Upper lobe of left lung (tissue), 6 donors: ENCODE measurements at places on chromosomes 4 and X. TPM values are rescaled to one million over a fixed set of nuclear protein-coding genes. Genes with fewer than 3 reads are reported as not detected.

The AFP gene
- total RNA-seq: not detected

DNA sequence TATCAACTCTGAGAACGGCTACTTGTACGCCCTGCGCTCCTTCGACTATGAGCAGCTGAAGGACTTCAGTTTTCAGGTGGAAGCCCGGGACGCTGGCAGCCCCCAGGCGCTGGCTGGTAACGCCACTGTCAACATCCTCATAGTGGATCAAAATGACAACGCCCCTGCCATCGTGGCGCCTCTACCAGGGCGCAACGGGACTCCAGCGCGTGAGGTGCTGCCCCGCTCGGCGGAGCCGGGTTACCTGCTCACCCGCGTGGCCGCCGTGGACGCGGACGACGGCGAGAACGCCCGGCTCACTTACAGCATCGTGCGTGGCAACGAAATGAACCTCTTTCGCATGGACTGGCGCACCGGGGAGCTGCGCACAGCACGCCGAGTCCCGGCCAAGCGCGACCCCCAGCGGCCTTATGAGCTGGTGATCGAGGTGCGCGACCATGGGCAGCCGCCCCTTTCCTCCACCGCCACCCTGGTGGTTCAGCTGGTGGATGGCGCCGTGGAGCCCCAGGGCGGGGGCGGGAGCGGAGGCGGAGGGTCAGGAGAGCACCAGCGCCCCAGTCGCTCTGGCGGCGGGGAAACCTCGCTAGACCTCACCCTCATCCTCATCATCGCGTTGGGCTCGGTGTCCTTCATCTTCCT is 2.7 kb downstream of the PCDH10 start:
- DNase-seq: no peak
- H3K27ac ChIP-seq: no peak overlapping the region
- H3K4me3 ChIP-seq: peak overlapping the region; percentile 45
- no peaks in the 10 kb centered on the region for H3K36me3 ChIP-seq
- peaks cover 4% of the 10 kb centered on the region for H3K27me3 ChIP-seq
- H3K4me1 ChIP-seq: peaks cover 54% of the 10 kb centered on the region

DNA sequence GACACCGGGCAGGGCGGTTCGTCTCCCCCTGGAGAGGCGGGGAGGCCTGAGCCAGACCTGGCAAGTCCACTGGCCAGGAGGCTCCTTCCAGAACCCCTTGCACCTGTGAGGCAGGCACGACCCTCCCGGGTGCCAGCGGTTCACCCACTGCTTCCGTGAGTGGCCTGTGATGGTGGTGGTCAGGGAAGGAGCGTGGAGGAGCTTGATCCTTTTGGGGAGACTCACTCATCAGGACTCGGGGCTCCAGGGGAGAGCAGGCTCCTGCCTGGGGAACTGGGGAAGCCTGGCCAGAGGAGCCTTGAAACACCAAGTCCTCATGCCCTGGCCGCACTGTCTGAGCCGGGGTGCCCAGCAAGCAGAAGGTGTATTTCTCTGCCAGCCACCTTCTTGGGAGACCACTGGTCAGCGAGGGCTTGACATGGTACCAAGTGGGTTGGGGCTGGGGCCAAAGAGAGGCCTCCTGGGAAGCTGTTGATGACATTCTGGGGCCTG is 860 bp downstream of the FAM50A start:
- no peaks in the 10 kb centered on the region for H3K27me3 ChIP-seq
- H3K36me3 ChIP-seq: peaks cover 22% of the 10 kb centered on the region
- peak overlapping the region; percentile 89 for H3K27ac ChIP-seq

- no peak overlapping the region for H3K27ac ChIP-seq
- no peak overlapping the region for H3K4me3 ChIP-seq
- no peaks in the 10 kb centered on the region for H3K27me3 ChIP-seq
- H3K36me3 ChIP-seq: no peaks in the 10 kb centered on the region
- no peak for DNase-seq
These were observed 1709.4 kb downstream of the ARAP2 start for GRCh38 chr4:34534916-34535315.

DNA sequence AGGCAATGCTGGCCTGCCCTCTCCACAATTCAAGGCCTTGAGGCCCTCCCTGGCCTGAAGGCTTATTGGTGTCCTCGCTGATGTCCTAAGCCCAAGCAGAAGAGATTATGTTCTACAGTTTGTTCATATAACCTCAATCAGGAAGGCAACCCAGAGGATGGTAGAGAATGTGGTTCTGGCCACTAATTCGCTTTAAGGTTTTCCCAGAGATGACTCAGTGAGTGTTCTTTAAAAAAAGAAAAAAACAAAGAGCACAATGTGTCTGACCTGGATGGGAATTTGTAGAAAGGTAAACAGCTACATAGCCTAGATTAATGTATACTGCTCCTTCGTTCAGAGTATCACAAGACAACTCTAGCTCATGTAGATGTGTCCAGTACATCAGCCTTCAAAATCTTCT is 66.0 kb downstream of the MANBA start:
- H3K36me3 ChIP-seq: peaks cover 7% of the 10 kb centered on the region
- DNase-seq: no peak
- H3K4me1 ChIP-seq: peaks cover 16% of the 10 kb centered on the region
- H3K27me3 ChIP-seq: no peaks in the 10 kb centered on the region

DNA sequence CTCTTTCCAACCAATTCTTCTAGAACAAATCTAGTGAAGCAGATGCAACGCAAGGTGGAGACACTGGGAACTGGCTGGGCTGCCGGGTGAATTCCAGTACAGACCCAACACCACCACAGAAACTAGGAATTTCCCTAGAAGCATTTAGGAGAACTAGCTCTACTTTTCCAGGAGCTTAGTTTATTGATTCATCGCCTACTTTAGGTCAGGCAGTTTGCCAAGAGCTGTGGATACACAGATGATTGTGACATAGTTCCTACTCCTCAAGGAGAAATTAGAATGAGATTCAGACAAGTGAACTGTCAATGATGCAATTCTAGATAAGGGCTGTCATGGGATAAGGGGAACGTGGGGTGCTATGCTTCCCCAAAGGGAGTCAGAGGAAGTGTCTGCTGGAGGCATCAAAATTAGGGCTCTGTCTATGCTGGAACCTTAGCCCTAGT is 350.0 kb downstream of the CAMK2D start:
- H3K4me1 ChIP-seq: no peaks in the 10 kb centered on the region
- H3K4me3 ChIP-seq: no peak overlapping the region
- no peaks in the 10 kb centered on the region for H3K36me3 ChIP-seq
- H3K27me3 ChIP-seq: no peaks in the 10 kb centered on the region
- H3K27ac ChIP-seq: no peak overlapping the region

- H3K27me3 ChIP-seq: no peaks in the 10 kb centered on the region
- peaks cover 9% of the 10 kb centered on the region for H3K4me1 ChIP-seq
- H3K4me3 ChIP-seq: peak overlapping the region; percentile 3
- no peak for DNase-seq
These were observed 978 bp downstream of the HS6ST2 start for GRCh38 chrX:132957211-132958090.
